CD4-positive, alpha-beta T cell treated with Interferon alpha-2 for 1 hour (primary cell): ENCODE measurements at places on chromosomes 2 and 18.
A peak's percentile ranks its signal among the peaks of the same experiment; 100 is the strongest.

DNA sequence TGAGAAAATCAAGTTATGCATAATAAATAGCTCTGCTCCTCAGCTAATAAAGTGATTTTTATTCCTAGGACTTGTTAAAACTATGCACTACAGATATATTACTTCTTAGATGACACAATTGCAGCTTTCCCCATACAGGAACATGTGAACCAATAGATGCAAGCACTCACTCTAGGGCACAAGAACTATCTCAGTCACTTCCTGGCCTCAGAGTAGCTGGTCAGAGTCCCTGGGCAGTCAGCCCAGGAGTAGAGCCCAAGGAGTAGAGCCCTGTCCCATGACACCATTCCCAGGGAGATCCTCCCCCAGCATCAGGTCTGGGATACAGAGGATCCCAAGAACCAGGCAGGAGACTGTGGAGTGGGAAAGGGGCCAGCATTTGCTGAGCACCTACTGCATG, 2.7 kb downstream of the TNS1 start:
- DNase-seq: no peak

DNA sequence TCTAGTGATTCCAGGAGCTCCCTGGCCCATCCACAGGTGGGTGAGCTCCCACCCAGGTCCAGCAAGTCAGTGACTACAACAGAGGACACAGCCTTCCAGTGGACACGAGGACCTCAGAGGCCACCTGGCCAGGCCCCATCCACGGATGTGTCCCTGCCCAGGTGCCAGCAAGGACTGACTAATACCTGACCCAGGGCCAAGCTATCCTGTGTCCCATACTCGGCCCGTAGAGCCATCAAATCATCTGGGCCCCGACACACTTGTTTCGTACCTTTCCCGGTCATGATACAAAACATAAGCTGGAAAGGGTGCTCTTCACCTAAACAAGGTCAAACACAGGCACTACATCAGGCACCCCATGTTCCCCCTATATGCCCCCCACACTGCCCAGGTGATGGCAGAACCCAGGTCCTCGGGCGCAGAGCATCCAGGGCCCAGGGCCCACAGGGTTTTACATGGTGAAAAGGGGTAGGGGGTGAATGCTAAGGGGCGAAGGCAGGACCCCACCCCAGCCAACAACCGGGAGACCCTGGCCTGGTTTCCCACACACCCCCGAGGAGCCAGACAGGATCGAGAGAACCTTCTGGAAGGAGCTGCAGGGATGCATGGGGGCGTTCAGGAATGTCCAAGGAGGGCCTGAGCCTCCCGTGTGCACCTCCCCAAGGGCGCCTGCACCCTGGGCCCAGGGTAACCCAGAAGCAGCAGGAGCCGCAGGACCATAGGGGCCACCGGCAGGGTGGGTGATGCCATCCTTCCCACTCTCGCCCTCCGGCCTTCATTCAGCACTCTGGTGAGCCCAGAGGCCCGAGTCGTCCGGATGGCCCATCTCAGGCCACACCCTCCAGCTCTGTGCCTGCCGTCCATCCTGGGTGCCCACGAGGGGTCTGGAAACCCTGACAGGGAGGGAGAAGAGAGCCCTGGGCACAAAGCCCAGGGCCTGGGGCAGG, 94.3 kb downstream of the HDAC4 start:
- no peak for DNase-seq

DNA sequence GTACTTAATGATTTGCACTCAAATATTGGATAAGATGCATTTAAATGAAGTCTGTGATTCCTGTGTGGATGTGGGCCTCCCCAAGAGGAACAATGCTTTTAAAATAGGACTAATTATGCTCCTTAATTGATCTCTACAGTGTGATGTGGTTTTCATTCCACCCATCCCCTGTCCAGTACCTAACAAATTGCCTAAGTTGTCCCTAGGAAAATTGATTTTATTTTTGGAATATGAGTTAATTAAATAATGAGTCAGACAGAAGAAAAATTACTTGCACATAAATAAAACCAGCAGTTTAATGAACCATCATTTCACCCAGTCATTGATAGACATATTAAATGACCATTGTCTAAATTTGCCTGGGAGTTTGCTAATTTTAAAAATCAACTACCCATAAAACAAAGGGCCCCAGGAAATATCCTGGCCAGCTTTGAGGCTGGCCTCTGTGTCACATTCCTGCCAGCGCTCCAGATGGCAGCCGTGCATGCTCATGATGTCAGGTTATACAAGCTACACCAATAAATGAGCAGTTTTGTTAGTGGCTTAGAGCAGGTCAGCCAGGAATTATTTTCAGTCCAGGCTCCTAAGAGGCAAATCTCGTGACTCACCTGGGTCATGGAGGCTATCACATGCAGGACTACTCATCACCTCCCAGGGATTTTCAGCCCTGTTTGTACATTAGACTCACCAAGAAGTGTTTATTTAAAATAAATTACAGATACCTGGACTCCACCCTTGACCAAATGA, 31.9 kb downstream of the ABHD3 start:
- DNase-seq: no peak

DNA sequence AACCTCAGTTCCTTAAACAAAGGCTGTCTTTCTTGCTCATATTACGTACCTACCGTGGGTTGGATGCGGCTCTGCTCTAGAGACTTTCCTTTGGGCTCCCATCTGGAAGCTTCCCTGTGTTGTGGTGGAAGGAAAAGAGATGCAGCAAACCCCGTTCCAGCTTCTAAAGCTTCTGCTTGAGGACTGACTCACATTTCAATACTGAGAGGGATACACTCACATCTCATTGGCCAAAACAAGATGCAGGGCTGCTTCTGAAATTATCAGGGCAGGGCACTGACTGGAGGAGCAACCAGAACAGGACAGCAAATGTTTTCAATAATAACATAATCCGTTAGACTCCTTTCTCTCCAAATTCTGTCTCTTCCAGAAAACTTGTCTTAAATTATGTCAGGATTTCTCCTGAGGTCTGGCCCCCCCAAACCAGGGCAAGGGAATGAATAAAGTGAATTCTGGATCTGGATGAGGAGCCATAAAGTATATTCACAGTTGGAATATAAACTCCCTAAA, 4.5 kb upstream of the MYO5B start:
- no peak for DNase-seq

GRCh38 chr2:202307690-202308089, 42.1 kb downstream of the NOP58 start:
- DNase-seq: no peak

- no peak for DNase-seq
Observed at GRCh38 chr18:51157215-51157614, 40.3 kb downstream of the MEX3C start.

DNA sequence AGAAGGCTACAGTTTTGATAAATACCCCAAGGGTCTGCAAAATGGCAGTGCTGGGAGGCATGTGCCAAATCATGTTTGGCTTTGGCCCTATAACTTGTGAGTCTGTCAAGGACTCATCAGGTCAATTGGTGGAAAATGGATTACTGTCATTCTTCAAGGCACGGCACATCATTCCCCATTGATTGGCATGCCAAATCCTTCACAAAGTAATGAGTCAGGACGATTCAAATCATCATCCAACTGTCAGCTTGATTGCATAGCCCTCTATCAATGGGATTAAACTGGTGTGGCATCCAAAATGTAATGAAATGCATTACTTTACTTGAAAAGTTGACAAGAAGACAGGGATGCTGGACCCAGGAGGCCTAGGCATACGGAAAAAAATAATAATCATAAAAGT, 441.6 kb upstream of the PIK3C3 start:
- DNase-seq: no peak

- no peak for DNase-seq
Observed at GRCh38 chr2:224173933-224174332, 134.8 kb upstream of the SERPINE2 start.

- no peak for DNase-seq
Observed at GRCh38 chr18:6951336-6952090, 166.1 kb downstream of the LAMA1 start.

GRCh38 chr2:232231554-232231953, 147.0 kb upstream of the ALPP start:
- no peak for DNase-seq

GRCh38 chr18:38557006-38557405, 991.4 kb upstream of the CELF4 start:
- DNase-seq: no peak

- DNase-seq: no peak
Observed at GRCh38 chr2:222797261-222797660, 63.6 kb upstream of the ACSL3 start.

GRCh38 chr2:7987992-7988391, 693.9 kb upstream of the ID2 start:
- no peak for DNase-seq

- no peak for DNase-seq
Observed at GRCh38 chr2:175804122-175804521, 197.9 kb downstream of the LNPK start.

DNA sequence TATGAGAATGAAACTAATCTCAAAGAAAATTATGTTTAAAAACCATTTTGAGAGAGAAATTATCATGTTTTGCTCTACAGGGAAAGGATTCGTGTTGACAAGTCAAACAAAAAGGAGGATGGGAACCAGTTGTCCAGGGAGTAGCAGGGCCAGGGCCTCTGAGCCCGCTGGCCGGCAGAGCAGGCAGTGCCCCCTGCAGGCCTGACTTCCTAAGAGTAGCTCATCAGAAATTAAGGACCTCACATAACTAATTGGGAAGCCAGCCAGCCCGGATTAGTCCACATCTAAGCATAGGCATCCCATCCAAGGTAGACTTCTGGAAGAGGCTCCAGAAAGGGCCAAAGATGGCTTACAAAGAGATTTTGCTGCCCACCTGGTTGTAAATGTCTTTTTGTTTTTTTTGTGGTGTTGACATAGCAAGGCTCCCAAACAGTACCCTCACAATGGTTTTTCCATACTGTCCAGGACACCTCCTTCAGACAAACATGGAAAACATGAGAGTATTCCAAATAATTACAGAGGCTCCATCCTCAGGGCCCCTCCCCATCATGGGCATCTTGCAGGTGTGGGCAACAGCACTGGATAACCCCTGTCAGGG, 241.2 kb upstream of the TANK start:
- DNase-seq: peak; percentile 32

- no peak for DNase-seq
Observed at GRCh38 chr2:58569475-58570185, 328.5 kb upstream of the FANCL start.

GRCh38 chr2:55239656-55240222, 7.3 kb downstream of the RPS27A start:
- no peak for DNase-seq

GRCh38 chr2:168593713-168594112, 137.6 kb downstream of the CERS6 start:
- DNase-seq: no peak

DNA sequence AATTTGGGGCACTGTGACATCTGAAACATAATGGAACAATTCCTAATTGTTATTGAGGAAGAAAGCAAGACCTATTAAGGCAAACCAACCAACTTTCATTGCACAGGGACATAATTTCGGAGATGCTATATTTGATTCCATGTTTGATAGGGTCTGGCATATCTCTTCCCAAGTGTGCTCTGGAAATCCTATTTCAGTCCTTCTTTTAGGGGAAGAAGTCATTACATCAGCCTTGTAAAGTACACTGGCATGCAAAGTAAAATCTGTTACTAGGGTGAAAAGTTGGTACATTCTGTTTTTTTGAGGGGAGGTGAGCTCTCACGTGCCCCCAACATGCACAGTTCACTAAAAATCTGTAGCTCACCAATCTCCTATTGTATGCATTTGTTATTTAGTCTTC, 172.4 kb downstream of the SLC8A1 start:
- no peak for DNase-seq

DNA sequence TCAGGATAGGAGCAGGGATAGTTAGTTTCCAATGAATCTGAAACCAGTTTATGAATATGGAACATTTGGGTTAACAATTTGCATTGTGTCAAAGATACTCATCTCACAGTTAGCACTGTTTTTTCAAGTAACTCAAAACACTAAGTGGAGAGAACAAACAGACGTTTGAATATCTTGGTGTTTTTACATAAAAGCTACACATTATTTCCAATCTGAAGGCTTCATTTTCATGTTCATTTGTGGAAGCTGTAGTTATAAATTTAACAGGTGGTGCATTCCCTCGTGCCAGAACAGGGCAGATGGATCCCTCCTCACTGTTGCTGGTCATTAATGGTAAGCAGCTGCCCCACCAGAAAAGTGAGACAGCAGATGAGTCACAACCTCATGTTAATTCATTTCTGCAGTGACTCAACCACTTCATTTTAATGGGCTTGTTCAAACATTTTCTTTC, 286.9 kb downstream of the TMX3 start:
- no peak for DNase-seq

DNA sequence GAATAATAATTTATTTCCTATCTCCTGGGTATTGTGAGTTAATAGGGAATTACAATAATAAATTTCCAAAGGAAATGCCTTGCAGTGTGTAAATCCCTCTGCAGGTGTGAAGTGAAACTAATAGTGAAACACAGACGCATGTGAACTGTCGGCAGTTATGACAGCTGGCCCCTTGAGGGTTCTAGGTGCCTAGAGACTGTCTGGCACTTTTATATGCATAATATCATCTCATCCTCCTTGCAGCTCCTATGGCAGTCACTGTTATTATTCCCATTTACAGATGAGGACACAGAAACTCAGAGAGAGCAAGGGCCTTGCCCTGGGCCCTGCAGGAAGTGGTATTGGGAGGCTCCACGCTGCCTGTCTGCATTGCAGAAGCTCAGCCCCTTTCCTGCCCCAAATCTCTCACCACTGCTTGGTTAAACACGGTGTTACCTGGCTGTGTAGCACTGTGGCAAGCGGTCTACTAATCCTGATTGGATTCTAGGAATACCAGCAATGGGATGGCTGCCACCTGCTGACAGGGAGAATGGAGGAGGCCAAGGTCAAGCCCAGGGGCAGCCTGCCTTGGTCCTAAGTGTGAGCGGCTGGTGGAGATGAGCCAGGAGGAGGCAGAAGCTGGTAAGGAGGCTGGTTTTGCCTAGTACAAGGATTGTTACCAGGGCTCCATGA, 32.8 kb upstream of the ACKR3 start:
- peak; percentile 40 for DNase-seq

DNA sequence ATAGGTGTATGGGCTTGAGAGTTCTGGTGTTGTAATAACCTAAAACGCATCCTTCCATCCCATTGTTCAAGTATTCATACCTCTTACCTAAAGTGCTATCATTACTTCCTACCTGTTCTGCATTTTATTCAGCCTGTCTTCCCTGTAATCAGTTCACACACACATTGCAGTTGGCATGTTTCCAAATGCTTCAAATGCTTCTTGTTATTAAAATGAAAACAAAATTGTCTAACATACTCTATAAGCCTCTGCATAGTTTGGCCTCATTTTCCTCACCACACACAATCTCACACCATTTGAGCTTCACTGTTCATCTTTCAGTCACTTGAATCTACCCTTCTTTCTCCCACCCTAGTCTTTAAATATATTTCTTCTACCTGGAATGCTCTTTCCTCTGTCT, 1178.2 kb upstream of the NRXN1 start:
- DNase-seq: no peak

GRCh38 chr2:158926478-158926948, 41.9 kb upstream of the TANC1 start:
- no peak for DNase-seq
